ENCODE measurements at places on chromosomes 6 and 20. TPM values are rescaled to one million over a fixed set of nuclear protein-coding genes. Genes with fewer than 3 reads are reported as not detected.

GRCh38 chr6:142325111-142325510 is 23.3 kb downstream of the ADGRG6 start:
- DNase-seq: no peak

Gene SYTL3
- 123 TPM for total RNA-seq

DNA sequence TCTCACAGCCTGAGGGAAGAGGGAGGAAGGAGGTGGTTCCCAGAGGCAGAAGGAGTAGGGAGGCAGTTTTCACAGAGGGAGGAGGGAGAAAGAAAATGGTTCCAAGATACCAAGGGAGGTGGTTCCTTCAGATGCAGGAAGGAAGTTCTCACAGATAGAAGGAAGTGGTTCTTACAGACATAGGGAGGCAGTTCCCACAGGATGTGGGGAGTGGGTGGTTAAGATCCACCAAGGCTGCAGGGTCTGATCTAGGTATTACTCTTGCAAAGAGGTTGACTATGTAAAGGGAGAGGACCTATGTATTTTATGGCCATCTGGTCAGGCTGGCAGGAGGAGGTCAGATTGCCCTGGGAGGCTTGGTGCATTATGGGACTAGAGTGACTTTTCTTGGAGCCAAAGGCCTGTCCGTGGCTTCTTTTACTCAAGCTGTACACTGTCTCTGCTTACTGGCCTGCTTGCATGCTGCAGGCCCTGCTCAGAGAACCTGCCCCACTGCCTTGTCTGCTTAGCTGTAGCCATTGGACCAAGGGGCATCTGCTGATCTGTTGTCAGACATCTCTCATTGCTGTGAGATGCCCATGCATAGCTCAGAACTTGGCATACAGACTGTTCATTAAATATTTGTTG is 283.7 kb downstream of the DHX35 start:
- DNase-seq: no peak

Gene RFX6
- not detected for total RNA-seq

GRCh38 chr6:163573503-163574179 is 159.1 kb downstream of the QKI start:
- no peak for DNase-seq
